Amniotic stem cell (primary cell): ENCODE measurements at places on chromosomes 12 and 14.
A peak's percentile ranks its signal among the peaks of the same experiment; 100 is the strongest.

DNA sequence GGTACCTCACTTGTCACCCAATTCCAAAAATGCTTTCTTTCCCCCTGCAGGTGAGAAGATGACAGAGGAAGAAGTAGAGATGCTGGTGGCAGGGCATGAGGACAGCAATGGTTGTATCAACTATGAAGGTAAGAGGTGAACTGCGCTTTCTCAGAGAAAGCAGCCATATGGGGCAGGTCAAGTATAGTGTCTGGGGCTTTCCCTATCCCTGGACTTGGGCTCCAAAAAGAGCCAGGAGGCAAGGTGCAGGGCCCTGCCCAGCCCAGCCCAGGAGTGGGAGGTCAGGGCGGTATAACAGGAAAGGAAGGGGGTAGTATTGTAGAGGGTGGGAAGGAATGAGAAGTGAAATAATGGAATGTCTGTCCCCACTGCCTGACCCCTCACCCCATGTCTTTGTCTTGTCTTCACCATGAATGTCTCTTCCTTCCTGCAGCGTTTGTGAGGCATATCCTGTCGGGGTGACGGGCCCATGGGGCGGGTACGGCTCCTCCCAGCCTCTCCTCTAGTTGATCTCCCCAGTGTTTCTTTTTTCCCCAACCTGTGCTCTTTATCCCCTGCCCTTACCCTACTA lies 2.1 kb downstream of the MYL6 start:
- no peak for DNase-seq

DNA sequence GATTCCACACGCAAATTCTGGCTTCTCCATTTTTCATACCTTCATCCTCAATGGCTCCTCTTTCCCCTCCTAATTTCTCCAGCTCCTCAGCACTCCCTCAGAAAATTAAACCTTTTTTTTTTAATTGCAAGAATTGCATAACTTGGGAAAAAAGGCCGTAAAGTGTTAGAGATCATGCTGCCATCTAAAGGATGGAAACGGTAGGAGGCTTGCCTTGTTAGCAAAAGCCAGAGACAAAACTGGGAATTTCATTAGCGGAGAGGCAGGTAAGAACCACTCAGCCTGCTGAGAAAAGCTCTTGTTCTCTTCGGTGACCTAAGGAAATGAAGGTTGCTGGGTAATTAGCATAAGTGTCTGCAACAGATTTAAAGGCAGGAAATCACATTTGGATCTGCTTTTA lies 204.3 kb downstream of the AEBP2 start:
- DNase-seq: peak; percentile 30

DNA sequence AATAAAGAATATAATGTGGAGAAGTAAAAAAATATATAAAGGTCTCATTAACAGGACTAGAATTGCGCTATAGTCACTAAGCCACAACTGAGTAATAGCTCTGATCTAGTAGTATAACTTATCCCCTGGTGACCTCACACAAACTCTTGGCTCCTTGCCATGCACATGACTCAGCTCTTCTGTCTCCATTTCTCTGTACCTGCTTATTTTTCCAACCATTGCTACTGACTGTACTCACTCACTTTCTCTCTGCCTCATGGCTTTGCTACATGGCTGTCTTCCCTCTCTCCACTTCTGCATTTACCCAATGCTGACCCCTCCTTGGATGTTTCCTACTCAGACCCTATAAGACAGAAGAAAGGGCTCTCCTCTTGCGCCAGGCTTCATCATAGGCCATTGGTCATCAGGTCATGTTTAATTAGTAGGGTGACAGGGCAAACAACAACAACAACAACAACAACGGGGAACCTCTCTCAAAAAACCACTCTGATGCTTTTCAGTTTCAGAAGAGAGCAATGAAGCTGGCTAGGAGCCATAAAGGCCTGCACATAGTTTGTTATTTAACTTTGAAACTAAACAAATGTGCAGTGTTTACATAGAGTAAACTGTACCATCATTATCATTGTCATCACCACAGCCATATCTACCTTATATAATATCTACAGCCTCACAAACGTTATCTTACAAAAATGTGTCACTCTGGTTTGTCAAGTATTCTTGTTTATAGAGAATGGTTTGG lies 25.6 kb upstream of the KRAS start:
- DNase-seq: peak; percentile 53

DNA sequence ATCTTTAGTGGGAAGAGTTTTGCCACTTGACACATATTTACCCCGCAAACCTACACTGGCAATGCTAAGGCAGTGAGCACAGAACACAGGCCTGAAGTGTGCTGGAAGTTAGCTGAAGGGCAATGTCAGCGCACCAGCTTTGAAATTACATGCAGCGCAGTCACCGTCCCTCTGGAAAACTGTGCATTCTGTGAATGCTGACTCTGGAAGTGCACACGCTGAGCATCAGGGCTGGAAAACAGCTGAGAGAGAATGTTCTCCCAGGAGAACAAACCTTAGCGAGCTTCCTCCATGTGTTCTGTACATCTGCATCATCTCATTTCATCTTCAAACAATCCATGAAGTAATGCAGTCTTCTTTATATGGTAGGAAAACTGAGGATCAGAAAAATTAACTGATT lies 448.2 kb downstream of the NRXN3 start:
- no peak for DNase-seq

- no peak for DNase-seq
These were observed 249.2 kb downstream of the TTC6 start for GRCh38 chr14:37844614-37845013.

DNA sequence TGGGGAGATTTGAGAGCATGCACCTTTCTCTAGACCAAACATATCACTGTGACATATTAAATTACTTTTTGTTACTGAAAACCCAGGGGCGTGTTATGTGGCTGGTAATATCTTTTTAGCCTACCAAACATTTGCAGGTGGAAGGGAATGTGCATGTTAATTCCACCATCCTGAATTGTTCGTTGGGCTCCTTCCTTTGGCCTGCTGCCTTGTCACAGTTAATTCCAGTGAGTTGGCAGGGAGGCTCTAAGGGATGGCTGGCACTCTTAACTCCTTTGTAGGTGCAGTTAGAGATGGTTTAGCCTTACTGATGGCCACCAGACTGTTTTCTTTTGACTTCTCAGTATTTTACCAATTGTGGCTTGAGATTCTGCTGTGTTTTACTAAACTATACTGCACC lies 64.5 kb downstream of the DIP2B start:
- no peak for DNase-seq

DNA sequence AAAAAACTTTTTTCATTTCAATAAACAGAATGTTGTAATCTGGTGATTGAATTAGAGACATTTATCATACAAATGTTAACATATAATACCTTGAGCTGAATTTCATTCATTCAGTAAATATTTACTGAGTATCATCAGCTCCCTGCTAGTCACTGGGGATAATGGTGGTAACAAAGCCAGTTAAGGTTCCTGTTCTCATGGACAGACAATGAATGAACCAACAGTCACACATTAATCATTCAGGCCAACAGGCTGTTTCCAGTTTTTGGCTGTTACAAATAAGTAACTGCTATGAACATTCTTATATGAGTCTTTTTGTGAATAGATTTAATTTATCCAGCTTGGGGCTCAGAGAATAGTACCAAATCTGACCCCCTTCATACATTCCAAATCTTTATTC lies 13.5 kb downstream of the EXD2 start:
- DNase-seq: no peak

- DNase-seq: no peak
These were observed 207.1 kb downstream of the GALC start for GRCh38 chr14:87785897-87786296.

DNA sequence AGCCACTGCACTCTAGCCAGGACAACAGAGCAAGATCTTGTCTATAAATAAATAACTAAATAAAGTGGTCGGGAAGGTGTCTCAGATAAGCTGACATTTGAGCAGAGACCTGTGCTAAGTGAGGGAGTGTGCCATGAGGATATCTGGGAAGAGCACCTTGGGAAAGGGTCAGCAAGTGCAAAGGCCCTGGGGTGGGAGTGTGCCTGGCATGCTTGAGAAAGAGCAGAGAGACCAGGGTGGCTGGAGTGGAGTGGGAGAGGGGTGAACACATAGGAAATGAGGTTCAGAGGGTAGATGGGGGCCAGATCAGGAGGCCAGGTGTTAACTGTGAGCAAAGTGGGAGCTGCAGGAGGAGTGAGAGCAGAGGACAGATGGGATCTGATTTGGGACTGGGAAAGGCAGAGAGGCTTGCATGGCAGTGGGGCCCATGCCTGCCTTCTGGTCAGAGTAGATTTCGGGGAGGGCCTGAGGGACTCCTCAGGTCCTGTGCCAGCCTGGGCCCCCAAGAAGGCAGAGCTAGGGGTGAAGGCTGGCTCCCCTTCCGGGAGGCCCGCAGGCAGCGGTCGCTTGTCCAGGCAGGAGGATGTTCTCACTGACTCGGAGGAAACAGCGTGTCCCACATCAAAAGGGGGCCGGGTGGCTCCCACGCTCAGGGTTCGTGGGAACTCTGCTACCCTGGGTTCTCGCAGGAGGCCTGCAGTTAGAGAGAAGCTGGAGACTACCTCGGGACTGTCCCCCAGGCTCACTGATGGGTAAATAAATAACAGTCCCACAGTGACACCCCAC lies 32.6 kb downstream of the DTX1 start:
- no peak for DNase-seq

- DNase-seq: no peak
These were observed 39.7 kb upstream of the STAB2 start for GRCh38 chr12:103547376-103547775.

DNA sequence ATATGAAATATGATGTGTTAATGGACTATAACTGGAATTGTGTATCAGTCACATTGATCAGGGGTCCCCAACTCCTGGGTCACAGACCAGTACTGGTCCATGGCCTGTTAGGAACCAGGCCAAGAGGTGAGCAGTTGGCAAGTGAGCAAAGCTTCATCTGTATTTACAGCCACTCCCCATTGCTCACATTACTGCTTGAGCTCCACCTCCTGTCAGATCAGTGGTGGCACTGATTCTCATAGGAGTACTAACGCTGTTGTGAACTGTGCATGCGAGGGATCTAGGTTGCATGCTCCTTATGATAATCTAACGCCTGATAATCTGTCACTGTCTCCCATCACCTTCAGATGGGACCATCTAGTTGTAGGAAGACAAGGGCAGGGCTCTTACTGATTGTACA lies 72.3 kb downstream of the CDK17 start:
- DNase-seq: no peak

DNA sequence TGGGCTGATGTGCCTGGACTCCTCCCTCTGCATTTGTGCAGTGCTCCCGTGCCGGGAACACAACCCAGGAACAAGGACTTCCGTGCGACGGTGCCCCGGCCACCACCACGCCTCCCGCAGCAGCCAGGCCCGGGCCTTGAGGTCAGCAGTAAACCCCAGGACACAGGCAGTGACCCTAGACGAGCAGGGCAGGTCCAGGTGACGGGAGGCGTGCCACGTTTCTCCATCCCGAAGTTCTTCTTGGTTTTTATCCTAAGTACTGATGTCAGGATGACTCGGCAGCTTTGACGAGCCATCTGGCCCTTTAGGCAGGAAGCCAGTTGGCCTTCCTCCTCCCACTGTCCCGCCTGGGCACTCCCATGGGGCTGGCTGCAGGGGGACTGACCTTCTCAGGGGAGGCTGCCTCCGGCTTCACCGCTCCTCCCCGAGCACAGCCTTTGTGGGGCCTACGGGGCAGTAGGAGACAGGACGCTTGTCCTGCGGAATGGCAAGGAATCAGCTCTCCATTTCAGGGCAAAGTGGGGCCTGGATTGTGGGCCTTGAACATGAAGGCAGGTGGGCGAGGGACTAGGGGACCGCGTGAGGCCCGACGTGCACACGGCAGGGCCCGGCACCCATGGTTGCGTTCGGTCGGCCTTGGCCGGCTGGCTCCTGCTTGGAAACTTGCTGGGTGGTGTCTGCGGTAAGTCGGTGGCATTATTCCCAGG lies 94.1 kb downstream of the FBXL14 start:
- no peak for DNase-seq

DNA sequence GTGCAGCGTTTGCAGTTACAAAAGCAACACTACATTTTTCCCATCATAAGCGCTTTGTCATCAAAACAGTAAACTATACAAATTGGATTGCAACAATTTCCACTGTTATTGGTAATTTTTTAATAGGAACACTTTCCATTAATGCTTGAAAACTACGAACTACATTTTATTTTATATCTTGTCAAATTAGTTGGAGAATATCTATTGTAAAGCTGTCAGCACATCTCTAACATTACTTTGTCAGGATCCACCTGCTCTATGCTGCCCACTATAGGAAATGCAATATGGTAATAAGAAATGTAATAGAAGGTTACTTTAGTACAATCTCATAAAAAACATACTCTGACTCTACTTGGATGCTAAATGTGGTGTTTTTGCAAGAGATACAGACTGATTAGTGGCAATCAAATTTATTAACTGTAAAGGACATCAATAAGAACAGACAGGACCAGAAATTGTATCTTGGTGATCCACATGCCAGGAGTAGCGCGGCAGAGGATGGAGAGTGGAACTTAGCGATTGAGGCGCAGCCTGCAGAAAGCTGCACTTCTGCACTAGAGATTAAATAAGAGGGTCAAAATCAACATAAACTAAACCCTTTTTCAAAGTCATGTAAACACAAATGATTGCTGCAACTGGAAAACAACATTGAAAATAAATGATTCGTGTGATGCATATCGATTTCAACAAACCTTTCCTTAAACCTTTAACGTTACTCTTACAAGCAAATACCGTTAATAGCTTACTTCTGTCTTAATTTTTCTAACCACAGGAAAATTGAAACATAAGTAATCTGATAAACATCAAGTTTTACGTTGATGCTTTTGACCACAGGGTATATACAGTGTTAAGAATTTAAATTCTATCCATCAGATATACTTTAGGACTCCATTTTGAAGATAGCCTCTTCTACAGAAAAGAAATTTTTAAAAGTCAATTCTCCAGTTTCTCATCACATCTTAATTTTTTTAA lies 3.6 kb upstream of the ARID2 start:
- DNase-seq: no peak

DNA sequence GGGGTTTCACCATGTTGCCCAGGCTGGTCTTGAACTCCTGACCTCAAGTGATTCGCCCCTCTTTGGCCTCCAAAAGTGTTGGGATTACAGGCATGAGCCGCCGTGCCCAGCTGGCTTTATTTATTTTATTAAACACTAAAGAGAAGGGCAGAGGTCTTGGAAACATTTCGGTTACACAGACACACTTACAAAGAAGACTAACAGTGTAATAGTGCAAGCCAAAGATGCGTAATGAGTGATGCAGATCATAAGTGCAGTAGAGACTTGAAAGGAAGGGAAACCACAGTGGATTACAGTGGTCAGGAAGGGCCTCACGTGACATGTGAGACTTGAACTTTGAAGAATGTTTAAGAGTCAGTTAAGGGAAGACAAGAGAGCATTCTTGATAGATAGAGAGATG lies 33.9 kb upstream of the CDK17 start:
- DNase-seq: peak; percentile 43

GRCh38 chr12:107169200-107169599 lies 75.9 kb upstream of the CRY1 start:
- no peak for DNase-seq

- no peak for DNase-seq
These were observed 36.6 kb downstream of the PCNX1 start for GRCh38 chr14:70943838-70944237.

- DNase-seq: no peak
These were observed 43.8 kb downstream of the RIMBP2 start for GRCh38 chr12:130672089-130672820.

GRCh38 chr14:75522224-75522982 lies at the start of gene BATF:
TSS of gene BATF (plus strand) at chr14:75522469. CDS start at chr14:75522683, 214 bp downstream.
- DNase-seq: no peak

- no peak for DNase-seq
These were observed 452.7 kb upstream of the TMPO start for GRCh38 chr12:98062464-98063245.
